Mucosa of gallbladder (tissue), 1 donor: ENCODE measurements at places on chromosomes 6 and 20. TPM values are rescaled to one million over a fixed set of nuclear protein-coding genes. Genes with fewer than 3 reads are reported as not detected.

The SDCBP2 gene
- 176 TPM for total RNA-seq

- DNase-seq, result no peak
Observed at GRCh38 chr20:40148886-40149285, 540.1 kb downstream of the MAFB start.

- no peak for DNase-seq
Observed at GRCh38 chr20:32829311-32830005, 9.7 kb downstream of the MAPRE1 start.

The STX16 gene
- 63.7 TPM for total RNA-seq

DNA sequence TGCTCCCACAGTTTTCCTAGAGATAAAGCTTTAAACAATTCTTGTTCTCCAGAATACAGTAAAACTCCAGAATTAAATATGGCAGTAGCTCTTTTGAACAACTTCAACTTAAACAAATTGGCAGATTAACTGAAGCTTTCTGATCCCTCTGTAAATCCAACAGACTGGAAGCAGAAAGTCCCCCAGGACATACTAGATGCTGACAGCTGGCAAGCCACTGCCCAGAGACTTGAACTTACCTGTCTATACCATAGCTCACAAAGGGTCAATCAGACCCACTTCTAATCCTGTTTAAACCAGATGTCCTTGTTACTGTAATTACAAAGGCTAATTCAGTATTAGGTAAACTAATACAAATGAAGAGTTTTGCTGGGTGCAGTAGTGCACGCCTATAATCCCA lies 12.3 kb downstream of the GPLD1 start:
- DNase-seq, result no peak

The WFDC12 gene
- total RNA-seq, result not detected

- no peak for DNase-seq
Observed at GRCh38 chr6:138563650-138564049, 64.4 kb upstream of the NHSL1 start.

The DZANK1 gene
- total RNA-seq, result 3.3 TPM

DNA sequence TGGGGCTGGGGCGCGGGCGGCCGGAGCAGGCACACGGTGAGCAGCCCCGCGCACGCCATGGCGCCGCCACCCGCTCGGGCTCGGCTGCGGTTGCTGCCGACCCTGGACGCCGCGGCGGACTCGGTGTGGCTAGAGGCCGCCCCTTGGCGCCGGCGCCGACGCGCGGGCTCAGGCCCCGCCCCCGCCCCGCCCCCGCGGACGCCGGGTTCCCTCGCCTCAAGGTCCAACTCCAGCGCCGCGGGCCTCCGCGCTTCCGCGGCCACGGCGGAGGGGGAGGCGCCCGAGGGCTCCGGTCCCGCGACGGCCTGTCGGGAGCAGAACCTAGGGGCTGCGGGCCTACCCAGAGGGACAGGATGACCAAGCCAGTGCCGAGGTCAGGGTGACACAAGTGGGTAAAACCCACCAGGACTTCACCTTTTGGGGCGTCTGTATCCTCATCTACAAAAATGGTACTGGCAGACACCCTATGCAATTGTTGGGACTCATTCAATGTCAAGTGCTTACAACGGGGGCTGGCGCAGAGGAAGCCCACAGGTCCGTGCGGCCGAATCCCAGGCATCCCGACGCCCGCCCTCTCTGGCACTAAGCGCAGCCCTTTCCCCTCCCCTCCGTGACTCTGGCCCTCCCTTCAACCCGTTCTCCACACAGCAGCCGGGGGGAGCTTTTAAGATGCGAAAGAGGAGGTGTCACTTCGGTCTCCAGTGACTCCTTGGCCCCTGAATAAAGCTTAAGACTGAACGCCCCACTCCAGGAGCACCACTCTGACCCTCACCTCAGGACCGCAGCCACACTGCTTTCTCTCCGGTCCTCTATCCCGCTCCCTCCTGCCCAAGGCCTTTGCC lies at the start of gene NECAB3:
NECAB3 (minus strand) TSS at position 135 of the 842 bp plus-strand sequence; CDS start at position 59, 76 bp downstream.
- DNase-seq, result peak; percentile 84

- no peak for DNase-seq
Observed at GRCh38 chr20:39632176-39632575, 670.0 kb downstream of the DHX35 start.
